ENCODE measurements at places on chromosomes 5 and 9.

DNA sequence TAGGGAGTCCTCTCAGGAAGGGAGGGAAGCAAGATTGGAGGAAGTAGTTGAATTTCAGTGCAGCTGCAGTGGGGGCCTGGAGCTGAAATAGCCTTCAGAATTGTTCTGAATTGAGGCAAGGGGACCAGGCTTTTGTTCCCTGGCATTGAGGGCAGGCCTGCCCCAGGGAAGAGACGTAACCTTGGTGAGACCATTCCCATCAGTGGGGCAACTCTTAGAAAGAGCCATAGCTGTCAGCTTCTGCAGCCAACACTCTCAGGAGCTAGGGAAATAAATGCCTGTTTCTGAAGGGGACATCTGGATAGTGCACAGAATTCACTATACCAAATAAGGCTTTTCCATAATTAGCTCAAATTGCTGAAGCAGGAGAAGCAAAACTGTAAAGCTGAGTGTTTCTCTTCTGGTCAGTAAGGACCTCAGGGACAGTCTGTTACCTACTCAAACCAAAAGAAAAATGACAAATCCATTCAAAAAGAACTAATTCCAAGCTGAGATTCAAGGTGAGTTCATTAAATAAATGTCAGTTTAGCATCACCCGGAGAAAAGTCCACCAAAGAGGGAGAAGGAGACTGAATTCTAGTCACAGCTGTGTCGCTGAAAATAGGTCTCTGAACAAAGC lies 44.0 kb downstream of the LYRM7 start:
- no peak for DNase-seq

DNA sequence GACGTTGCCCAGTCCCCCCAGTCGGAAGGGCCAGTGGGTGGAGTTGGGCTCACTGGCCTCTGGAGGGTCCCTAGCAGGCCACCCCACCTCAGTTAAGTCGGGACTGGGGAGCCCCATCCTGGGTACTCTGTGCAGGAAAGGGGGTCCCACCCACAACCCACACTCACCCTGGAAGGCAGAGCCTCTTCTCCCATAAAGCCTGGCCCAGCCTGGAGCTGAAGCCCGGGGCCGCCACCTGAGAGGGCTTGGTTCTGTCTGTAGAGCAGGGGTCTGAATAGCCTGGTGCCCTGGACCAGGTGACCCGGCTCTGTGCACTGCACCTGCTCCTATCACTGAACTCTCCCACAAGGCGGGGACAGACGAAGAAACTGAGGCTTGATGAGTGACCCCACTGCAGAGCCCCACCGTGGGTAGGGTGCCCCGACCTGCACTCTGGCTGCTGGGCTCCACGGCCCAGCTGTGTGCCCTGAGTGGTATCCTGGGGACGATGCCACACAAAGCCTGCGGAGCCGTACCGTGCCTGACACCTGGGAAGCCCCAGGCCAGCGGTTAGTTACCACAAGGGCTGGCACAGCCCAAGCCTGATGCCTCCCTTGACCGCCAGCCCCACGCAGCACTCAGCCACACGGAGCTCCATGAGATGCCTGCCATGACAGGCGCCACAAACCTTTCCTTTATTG lies 7.3 kb downstream of the PTGES2 start:
- no peak for DNase-seq

GRCh38 chr9:133125941-133126696 lies 5.1 kb upstream of the RALGDS start:
- no peak for DNase-seq

DNA sequence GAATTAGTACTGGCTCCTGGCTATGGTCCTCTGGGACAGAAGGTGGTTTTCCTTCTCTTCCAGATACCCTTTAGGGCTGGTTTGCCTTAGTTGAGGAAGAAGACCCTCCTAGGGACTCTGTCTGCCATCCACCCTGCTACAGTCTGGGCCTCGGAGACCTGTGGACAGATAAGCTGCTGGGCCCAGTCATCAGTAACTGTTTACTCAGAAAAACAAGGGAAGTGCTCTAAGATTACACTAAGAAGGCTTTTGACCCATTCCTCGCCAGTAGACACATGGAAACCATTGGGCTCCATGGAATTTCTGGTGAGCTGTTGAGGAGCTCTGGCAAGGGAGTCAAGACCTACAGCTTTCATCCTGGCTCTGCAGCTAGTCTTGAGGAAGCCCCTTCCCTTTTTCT lies 31.2 kb downstream of the LARP1 start:
- no peak for DNase-seq

DNA sequence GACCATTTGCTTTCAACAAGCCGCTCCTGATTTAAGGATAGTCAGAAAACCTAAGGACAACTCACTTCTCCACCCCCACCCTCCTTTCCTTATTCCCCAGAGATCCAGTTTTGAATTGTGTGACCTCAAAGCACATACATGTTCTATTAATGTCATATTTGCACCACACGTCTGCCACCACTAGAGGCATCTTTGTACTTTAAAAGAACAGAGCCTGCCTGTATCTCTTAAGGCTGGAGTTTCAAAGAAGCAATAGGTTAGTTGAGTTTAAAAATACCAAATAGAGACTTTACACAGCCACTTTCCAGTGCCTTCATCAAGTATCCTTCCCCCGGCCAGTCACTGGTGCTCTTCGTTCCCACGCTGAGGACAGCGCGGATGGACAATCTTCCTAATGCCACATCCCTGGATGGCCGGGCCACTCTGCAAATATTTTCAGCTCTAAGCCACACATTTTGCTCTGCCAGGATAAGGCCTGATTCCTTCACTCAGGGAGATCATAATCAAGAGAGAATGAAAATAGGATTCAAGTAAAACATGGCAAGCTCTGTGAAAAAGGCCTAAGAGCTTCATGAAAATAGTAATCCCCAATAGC lies 146.3 kb downstream of the SNCAIP start:
- no peak for DNase-seq

DNA sequence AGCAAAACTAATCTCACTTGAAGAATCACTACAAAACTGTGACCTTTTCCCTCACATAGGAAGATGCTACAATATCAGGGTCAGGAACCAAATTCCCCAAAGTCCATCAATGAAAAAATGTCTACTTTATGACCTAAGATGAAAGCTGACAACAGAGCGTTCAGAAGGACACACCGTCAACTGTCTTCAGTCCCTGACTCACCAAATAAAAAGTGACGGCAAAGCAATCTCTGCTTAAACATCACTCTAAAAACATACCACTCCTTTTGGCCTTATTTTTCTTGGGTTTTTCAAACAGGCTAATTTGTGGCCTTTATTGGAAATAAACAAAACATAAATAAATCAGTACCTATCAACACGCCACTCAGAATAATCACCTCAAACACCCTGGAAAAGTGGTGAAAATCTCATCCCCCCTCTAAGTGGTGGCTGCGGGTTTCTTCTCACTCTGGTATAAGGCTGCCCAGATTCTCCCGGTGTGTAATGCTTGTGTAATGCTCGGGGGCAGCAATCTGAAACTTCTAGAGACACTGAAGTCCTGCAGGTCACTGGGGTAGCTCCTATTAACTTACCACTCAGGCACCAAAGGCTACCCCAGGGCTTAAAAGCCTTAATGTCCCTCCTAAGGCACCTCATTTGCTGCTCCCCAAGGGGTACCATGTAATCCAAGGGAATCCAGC lies 29.5 kb downstream of the SEMA4D start:
- no peak for DNase-seq

DNA sequence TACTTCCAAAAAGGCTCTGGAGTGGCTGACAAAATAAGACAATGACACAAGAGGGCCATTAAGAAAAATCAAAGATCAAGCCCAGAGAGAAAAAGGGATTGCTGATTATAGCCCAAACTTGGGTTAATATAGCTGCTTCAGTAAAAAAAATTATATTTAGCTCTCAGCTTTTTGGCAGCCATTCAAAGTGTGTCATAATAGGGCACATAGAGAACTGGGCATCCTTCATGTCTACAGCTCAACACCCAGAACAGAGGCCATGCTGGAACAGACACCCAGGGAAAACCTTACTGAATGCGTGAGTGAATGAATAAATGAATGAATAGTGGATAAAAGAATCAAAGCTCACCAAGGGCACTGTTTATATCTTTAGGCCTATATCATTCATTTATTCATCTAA lies 110.1 kb downstream of the SLIT3 start:
- no peak for DNase-seq

DNA sequence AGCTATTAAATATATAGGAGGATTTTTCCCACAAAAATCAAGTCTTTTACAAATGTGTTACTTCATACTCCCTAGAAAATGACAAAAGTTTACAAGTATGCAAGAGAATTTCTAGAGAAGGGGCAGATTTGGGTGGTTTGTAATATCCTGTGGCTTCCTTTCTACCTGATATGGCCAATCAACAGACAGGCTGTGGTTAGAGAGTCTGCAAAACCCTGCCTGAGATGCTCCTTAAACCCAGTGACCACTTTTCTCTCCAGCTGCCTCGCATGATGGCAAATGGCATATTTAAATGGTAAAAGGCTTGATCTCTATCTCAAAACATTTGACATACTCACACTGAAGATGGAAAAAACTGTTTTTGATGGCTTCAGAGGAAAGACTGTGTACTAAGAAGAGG lies 550.1 kb upstream of the ZNF462 start:
- no peak for DNase-seq

DNA sequence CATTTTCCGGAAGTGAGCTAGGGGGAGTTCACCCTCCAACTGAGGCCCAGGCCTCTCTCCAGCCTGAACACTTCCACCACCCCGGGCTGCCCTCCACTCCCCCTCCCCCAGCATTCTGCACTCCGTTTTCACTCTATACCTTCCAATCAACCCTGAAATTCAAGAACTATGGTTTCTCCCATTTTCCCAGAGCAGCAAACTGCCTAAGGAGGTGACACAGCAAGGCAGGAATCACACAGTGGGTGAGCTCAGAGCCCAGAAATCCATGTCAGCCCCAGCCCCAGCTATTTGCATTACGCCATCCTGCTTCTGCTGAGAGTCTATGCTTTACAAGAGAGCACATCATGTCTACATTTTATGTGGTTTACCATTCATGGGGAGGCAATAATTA lies 11.9 kb downstream of the MSX2 start:
- DNase-seq = no peak

GRCh38 chr5:601771-602465 lies 10.2 kb upstream of the CEP72 start:
- no peak for DNase-seq

GRCh38 chr9:10252174-10252573 lies 360.6 kb downstream of the PTPRD start:
- no peak for DNase-seq

GRCh38 chr9:130837002-130837511 lies 2.0 kb downstream of the ABL1 start:
- no peak for DNase-seq

DNA sequence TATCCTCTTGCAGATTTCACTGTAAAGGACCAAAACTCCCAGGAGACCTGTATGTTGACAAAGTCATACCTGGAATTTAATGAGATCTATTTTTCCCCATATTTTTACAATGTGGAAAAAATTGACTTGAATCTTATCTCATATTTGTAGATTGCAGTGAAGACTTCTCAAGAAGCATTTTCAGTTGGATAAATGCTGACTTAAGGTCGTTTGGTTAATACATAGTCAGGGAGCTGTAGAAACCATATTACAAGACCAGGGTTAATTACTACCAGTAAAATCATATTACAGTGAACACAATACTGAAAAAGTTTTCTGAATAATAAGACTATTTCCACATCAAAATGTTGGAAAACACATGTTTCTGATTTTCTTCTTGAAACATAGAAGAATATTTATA lies 119.8 kb downstream of the ATG10 start:
- no peak for DNase-seq

DNA sequence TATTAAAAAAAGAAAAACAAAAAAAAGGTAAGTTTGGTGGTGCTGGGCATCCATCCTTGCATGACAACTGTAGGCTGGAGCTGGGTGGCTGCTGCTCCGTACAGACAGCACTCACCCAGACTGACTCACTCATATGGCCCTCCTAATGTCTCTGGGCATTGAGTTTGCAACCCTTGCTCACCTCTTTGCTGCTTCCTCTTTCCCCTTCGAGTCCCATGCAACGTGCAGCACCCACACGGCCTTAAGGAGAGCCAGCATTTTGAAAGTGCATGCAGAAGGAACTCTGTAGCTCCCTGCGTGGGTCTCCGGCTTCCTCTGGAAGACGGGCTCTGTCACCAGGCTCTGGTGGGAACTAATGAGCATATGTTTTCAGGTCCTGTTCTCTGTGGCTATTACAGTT lies 60.5 kb upstream of the ENTREP1 start:
- DNase-seq = no peak

GRCh38 chr9:5492965-5493678 lies 17.2 kb upstream of the PDCD1LG2 start:
- no peak for DNase-seq

- no peak for DNase-seq
Measured at GRCh38 chr5:133357758-133358157, 254.6 kb downstream of the FSTL4 start.

DNA sequence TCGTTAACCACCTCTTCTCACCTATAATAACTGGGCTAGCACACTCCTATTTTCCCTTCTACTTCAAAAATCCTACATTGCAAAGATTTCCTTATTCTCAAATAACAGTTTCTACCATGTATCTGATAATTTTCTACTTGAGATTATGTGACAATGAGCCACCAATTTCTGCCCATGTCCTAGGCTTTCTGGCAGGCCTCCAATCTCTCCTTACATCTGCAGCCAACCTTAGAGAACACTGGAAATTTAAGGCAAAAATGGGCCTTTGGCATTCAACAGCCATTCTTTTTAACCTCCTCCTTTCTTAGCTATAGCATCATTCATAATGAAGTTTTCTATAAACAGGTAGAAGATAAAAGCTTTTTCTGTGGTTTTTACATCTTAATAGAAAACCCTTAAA lies 225.1 kb downstream of the ARRDC3 start:
- DNase-seq = no peak

DNA sequence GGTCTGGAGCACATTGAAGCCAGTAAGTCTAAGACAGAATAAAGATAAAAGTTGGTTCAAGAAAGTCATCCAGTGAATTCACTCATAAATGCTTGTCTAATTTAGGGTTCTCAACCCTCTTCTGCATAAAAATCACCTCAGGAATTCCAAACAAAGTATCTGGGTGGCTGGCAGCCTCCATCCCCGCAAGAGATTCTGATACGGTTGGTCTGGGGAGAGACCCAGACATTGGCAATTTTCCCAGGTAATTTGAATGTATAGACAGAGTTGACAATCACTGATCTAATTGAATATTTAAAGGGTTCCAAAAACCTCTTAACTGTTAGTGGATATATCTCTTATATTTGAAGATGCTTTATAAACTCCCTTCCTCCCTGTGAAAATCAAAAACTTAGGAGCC lies 14.9 kb downstream of the ADAMTSL1 start:
- DNase-seq = no peak

- no peak for DNase-seq
Measured at GRCh38 chr5:89232139-89232603, 349.2 kb upstream of the MEF2C start.

DNA sequence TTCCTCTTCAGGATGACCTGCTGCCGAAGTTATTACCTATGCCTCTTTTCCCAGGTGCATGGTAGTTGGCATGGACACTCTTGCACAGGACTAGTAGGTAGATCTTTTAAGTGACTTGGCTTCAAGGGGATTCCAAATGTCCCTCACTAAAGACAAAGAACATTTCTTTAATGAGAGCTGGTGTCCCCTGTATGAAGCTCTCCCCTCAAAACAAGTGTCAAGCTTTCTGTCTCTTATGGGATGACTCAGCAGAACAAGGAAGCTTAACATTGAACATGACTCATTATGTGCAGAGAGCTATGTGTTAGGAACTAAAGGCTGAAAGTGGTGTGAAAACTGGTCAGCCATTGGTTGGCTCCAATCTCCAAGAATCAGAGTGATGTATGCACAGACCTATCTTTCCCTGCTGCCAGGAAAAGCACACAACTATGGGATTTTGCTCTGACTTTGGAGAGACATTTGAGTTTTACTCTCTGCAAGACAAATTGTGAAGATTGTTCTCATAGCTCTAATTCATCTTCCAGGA lies 120.5 kb downstream of the PRDM6 start:
- no peak for DNase-seq
